ENCODE measurements at places on chromosomes 7 and 10. TPM values are rescaled to one million over a fixed set of nuclear protein-coding genes. Genes with fewer than 3 reads are reported as not detected.

DNA sequence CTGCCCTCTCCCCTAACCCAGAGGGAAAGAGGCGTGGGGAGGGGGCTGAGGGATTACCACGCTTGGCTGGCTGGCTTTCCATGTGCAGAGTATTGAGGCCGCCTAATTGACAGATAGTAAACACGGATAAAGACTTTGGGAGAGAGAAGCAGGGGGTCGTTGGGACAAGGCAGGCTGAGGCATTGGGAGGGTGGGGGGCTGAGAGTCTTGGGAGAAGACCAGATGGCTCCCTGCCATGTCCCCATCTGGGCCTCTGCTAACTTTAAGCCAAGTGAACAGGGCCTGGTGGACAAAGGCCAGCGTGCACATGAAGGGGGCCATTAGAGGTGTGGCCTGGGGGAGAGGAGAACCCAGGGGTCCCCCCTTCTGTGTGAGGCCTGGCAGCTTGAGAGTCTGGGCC is 55.4 kb upstream of the MXI1 start:
- DNase-seq = no peak

GRCh38 chr7:154928136-154929005 is 74.6 kb downstream of the PAXIP1 start:
- DNase-seq = peak; percentile 99

PLXNA4 gene
- 34.9 TPM for total RNA-seq

GRCh38 chr7:2580636-2581035 is 21.9 kb downstream of the IQCE start:
- DNase-seq = no peak
